Progenitor cell of endocrine pancreas (in vitro differentiated cells): ENCODE measurements at places on chromosomes 5 and 9. TPM values are rescaled to one million over a fixed set of nuclear protein-coding genes. Genes with fewer than 3 reads are reported as not detected.

- no peak for DNase-seq
Observed at GRCh38 chr5:116876240-116876840, 301.7 kb upstream of the SEMA6A start.

The GOLPH3 gene
- total RNA-seq: 79.3 and 80.8 TPM in 2 replicates

DNA sequence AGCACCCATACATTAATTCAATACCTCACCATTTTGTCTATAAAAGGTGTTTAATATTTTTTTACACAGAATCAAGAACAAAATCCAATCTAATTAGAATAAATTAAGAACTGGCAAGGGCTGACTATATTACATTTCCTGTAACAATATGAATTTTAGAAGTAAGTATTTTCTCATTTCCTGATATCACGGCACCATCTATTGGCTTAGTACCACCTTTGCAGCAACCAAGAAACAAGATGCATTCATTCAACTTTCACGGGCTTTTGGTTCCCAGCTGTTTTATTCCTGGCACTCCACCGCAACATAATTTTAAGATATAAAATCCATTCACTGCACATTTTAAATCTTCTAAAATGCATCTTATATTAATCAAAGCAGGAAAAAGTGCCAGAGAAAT, 20.6 kb downstream of the PSMB7 start:
- no peak for DNase-seq

DNA sequence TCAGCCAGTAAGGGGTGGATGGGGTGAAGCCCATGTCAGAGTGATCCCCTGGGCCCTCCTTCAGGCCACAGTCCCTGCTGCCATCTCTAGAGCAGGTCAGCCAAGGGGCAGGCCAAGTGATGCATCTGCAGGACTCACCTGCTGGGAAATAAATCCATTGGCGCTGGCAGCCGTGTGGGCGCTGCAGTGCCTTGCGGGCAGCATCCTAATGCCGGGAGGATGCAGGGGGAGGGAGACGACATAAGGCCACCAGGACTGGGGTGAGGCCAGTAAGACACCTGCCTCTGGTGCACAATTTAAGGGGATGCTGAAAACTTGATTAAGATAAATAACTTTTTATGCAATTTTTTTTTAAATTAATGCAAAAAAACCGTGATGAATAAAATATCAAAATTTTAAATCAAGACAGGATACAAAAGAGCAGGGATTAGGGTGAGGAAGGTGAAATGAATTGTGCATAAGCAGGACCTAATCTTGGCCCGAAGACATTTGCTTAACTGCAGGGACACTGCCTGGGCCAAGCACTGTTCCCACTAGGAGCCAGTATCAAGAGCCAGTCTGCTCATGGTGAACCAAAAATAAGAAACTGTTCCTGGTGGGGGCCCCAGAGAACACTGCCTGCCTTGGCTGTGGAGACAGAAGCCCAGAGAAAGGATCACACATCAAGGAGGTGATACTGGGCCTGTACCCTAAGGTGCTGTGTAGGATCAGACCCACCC, 67.5 kb upstream of the CPLX2 start:
- DNase-seq: no peak

- no peak for DNase-seq
Observed at GRCh38 chr9:103985077-103985476, 109.0 kb upstream of the SMC2 start.

- no peak for DNase-seq
Observed at GRCh38 chr9:88775037-88775471, 216.2 kb upstream of the S1PR3 start.

GRCh38 chr9:124045076-124045829, 33.7 kb downstream of the LHX2 start:
- DNase-seq: no peak

The LHX3 gene
- total RNA-seq: not detected in 2 replicates

GRCh38 chr5:140296289-140296688, 6.6 kb downstream of the PFDN1 start:
- no peak for DNase-seq

The IFNK gene
- not detected in 2 replicates for total RNA-seq

The SPINK6 gene
- not detected in 2 replicates for total RNA-seq

The TMEM252 gene
- not detected in 2 replicates for total RNA-seq

DNA sequence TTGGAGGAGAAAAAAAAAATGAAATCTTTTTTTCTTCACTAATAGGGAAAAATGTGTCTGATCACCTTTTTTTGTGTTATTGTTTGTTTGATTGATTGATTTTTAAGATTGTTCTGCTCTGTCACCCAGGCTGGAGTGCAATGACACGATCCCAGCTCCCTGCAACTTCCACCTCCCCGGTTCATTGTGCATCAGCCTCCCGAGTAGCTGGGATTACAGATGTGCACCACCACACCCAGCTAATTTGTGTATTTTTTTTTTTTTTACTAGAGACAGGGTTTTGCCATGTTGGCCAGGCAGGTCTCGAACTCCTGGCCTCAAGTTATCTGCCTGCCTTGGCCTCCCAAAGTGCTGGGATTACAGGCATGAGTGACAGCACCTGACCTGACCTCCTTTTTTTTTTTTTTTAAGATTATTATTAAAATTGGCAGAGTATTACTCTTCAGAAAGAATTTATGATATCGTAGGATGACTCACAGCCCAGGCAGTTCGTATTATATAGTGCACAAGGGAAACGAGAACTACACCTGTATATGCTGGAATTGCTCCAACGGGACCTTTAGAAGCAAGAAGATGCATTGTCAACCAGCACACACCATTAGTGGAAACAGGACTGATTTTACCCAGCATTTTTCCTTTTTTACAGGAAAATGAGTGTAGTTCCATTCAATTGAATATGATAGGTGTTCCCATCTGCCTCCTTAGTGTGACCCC, 27.7 kb downstream of the FUBP3 start:
- no peak for DNase-seq

DNA sequence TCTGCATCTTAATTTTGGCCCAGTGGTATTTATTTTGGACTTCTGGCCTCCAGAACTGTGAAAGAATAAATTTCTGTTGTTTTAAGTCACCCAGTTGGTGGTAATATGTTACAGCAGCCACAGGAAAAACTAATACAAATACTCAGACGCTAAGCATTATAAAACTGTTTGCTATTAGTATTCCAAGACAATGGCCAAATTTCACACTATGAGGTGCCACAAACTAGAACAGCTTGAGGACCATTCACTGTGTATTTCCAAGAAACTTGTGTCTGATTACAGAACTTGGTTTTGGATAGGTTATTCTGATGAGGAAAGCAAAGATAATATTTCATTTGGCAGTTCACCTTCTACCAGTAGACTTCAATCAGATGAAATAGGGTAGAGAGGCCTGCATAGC, 16.3 kb upstream of the ISOC1 start:
- no peak for DNase-seq

- DNase-seq: peak; percentile 32
Observed at GRCh38 chr9:124551472-124552272, 44.5 kb upstream of the NR5A1 start.

The CARD19 gene
- total RNA-seq: 19.3 and 20.4 TPM in 2 replicates
